ENCODE measurements at places on chromosomes 16 and 17.

- DNase-seq, result no peak
Observed at GRCh38 chr16:87333581-87334331, 16.6 kb upstream of the C16orf95 start.

- DNase-seq, result no peak
Observed at GRCh38 chr17:30720013-30720471, 104.5 kb downstream of the CRLF3 start.

DNA sequence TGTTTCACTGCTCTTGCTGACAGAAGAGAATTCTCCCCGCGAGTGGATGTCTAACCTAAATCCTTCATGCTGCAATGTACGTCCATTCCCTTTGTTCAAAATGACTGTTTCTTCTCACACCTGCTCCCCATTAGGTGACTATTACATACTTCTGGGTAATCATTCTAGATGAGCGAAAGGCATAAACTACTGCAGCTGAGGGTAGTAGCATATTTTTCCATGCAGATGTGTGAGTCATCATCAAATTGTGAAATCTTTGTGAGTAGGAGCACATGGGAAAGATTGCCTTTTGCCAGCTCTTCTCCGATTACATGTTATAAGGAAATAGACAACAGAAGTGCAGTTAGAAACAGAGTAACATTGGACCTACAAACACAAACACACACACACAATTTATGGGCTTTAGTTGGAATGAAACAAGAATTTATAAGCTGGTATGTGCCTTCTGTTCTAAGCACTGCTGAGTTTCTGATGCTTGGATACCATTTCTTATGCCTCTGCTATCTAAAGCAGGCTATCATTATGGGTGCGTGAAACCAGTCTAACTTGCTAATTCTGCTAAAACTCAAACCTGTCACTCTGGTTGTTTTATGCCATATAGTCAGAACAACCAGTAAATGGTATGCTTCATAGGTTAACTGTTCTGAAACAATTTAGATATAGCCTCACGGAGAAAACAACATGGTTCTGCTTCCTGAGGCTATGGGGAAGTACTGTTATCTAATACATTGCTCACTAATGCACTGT lies 346.9 kb upstream of the PSMD7 start:
- DNase-seq, result no peak

DNA sequence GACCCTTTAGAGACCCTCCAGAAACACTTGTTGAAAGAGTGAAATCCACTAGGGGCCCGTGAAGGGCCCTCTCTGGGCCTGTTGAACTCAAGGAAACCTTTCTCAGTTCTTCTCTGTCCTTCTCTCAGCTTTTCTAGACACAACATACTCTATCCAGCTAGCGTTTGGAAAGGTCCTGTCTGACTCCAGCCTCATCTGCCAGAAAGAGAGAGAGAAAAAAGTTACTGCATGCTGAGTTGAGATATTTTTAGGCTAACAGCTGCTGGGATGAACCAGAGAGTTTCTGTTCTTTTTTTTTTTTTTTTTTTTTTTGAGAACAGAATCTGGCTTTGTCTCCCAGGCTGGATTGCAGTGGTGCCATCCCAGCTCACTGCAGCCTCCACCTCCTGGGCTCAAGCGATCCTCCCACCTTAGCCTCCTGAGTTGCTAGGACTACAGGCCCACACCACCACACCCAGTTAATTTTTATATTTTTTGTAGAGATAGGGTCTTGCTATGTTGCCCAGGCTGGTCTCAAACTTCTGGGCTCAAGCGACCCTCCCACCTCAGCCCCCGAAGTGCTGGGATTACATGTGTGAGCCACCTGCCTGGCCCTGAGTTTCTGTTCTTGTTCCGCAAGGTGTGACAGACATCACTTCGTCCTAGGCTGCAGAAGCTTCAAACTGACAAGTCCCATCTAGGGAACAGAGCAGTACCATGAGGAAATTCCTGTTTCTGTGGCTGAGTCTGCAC lies 14.9 kb upstream of the TEX2 start:
- no peak for DNase-seq

DNA sequence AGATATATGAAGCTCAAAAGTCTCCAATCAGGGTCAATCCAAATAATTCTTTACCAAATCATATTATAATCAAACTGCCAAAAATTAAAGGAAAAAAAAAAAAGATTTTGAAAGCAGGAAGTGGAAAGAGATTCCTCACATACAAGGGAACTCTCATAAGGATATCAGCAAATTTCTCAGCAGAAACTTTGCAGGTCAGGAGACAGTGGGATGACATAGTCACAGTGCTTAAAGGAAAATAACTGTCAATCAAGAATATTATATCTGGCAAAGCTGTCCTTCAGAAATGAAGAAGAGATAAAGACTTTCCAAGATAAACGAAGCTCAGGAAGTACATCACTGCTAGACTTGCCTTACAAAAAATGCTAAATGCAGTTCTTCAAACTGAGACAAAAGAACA lies 40.0 kb upstream of the CDYL2 start:
- no peak for DNase-seq

DNA sequence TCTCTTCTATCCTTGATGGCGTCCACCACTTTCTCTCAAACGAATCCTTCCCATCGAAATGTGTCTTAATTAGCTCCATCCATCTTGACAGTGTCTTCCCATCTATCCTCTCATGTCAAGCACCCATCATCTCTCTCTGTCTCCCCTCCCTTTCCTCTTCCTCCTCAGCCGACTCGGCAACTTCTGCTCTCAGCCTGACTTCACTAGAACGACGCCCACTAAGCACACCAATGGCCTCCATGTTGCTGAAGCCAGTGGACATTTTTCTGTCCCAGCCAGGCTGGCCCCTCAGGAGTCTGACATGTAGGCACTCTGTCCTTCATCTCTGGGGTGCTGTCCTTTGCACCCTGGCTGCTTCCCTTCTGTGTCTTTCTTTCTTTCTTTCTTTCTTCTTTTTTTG lies 2.5 kb upstream of the SPATA20 start:
- no peak for DNase-seq

- no peak for DNase-seq
Observed at GRCh38 chr16:84633622-84634021, 14.7 kb upstream of the KLHL36 start.

GRCh38 chr16:27972500-27972899 lies 91.0 kb downstream of the GSG1L start:
- DNase-seq, result peak; percentile 13

- DNase-seq, result no peak
Observed at GRCh38 chr17:9760266-9760665, 31.1 kb downstream of the DHRS7C start.

- no peak for DNase-seq
Observed at GRCh38 chr17:61463316-61464129, 11.3 kb downstream of the TBX4 start.

DNA sequence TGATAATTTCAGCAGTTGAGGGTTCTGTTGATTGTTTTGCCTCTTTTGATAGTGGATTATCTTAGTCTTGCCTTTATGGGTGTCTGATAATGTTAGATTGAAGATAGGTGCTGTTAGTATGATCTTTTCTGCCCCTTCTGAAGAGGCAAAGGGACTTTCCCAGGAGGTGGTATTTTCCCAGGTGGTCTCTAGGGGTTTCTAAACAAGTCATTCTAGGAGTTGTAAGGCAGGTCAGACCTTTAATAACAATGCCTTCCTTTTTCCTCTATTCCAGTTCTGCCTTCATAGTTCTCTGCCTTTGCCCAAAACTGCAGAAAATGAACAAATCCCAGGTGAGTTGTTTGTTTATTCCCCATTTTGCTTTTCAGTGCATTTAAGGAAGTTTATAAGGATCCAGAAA lies 4.3 kb downstream of the ZFP1 start:
- DNase-seq, result no peak

DNA sequence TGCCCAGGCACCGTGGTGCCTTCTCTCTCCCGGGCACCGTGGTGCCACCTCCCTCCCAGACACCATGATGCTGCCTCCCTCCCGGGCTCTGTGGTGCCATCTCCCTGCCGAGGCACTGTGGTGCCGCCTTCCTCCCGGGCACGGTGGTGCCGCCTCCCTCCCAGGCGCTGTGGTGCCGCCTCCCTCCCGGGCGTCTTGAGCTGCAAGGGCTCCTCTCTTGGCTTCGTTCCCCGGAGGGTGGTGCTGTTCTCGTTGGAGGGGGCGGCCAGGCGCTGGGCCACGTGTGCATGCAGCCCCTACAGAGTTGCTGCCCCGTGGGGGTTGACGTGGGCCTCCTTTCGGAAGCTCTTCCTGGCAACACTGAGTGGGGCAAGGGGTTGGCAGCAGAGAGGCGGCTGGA lies 8.2 kb downstream of the CENPX start:
- no peak for DNase-seq

DNA sequence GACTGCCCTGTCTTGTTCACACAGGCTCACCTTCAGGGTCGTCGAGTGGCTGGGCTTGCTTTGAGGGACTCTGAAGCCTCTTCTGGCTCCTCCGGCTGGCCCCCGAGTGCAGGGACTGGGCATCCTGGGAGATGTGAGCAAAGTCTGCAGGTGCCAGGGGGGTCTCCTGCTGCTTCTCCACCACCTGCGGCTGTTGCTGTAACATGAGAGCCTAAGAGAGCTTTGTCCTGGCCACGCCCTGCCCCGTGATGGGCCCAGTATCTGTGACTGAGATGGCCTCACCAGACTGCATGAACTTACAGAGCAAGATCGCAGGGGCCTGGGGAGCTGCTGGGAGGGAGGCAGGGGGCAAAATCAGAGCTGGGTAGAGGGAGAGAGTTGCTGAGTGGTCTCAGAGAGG lies 12.5 kb downstream of the ERN2 start:
- no peak for DNase-seq

- no peak for DNase-seq
Observed at GRCh38 chr16:19210280-19210924, 42.4 kb downstream of the SYT17 start.

- DNase-seq, result no peak
Observed at GRCh38 chr17:49777563-49777962, 10.9 kb upstream of the KAT7 start.

DNA sequence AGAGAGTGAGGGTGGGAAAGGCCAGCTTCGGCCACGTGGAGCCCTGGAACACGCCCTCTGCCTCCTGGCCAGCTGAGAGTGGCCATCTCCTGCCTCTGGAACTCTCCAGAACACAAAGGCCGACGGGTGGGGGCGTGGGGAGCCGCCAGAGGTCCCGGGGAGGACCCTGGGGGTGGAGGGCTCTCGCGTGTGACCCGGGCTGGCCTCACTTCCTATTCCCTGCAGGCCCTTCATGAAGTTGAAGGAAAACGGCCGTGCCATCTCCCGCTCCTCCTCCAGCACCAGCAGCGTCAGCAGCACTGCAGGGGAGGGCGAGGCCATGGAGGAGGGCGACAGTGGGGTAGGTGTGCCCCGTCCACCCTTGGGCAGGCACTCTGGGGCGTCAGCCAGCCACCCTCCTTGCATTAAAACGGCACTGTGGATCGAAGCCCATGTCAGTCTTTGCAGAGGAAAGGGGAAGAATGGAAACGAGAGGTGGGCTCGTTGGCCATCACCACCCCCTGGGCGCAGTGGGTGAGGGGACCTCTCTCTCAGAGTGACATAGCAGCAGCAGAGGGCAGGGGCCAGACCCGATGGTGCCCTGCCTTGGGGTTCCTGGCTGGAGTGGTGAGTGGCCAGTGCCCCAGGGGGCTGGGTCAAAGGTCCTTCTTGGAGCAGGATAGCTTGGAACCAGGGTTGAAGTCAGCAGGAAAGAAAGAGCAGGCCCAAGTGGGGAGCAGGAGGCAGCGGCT lies 37.1 kb downstream of the OR1D5 start:
- no peak for DNase-seq

GRCh38 chr17:10226930-10227695 lies 28.7 kb upstream of the GAS7 start:
- peak; percentile 6 for DNase-seq

Measured in stimulated activated CD4-positive, alpha-beta T cell treated with anti-CD3 and anti-CD28 coated beads, Interleukin-1b, Interleukin-23, amount 100 ng/mL, for 4 hours (primary cell).